ENCODE measurements at places on chromosomes 7 and 10.
A peak's percentile ranks its signal among the peaks of the same experiment; 100 is the strongest.

GRCh38 chr7:127792528-127793342 is 140.7 kb downstream of the SND1 start:
- peak; percentile 34 for DNase-seq

GRCh38 chr10:96249264-96249663 is 22.1 kb downstream of the BLNK start:
- DNase-seq: no peak

- no peak for DNase-seq
Observed at GRCh38 chr10:30940256-30940655, 91.4 kb downstream of the ZNF438 start.

- no peak for DNase-seq
Observed at GRCh38 chr10:44635176-44635575, 250.3 kb upstream of the CXCL12 start.

GRCh38 chr7:33495207-33495606 is 365.8 kb downstream of the BBS9 start:
- no peak for DNase-seq

GRCh38 chr10:72170263-72170662 is 45.5 kb upstream of the ANAPC16 start:
- DNase-seq: no peak

- DNase-seq: no peak
Observed at GRCh38 chr7:138903186-138903820, 77.9 kb downstream of the KIAA1549 start.

GRCh38 chr7:16428672-16429071 is 7.3 kb upstream of the CRPPA start:
- DNase-seq: no peak

DNA sequence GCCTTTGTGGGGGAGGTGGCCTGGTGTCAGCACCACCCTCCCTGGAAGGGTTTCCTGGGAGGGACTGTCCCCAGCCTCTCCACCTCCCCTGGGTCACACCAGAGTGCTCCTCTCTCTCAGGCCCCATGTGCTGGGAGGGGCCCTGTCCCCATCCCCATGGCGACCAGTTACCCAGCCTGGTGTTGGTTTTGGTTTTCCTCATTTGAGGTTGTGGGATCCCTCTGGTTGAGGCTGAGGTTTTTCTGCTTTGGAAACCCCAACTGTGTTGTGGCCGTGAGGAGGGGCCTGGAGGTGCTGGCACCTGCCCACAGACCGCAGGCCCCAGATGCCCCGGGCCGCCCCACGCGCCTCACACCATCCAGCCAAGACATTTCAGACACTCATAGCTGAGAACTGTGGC is 106.3 kb downstream of the GRK5 start:
- no peak for DNase-seq
